Trophoblast cell (in vitro differentiated cells and primary cell): ENCODE measurements at places on chromosomes 12 and 14.
A peak's percentile ranks its signal among the peaks of the same experiment; 100 is the strongest.

- DNase-seq = no peak
These were observed 68.8 kb downstream of the PPP2R5C start for GRCh38 chr14:101830271-101830670.

GRCh38 chr12:2336409-2336829 is 283.6 kb downstream of the CACNA1C start:
- DNase-seq = peak; percentile 74

DNA sequence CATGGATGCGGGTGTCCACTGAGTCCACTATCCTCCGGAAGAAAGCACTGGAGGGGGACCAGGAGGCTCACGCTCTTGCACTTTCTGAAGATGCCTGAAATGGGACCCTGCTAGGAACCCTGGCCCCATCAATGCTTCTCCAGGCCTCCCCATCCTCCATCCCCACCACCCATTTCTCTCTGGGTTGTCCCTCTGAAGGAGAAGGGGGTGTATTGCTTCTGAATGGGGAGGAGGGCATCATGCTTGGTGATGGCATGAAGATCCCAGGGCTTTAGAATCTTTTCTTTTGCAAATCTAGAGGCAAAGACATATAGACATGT is 681 bp upstream of the JPH4 start:
- no peak for DNase-seq

DNA sequence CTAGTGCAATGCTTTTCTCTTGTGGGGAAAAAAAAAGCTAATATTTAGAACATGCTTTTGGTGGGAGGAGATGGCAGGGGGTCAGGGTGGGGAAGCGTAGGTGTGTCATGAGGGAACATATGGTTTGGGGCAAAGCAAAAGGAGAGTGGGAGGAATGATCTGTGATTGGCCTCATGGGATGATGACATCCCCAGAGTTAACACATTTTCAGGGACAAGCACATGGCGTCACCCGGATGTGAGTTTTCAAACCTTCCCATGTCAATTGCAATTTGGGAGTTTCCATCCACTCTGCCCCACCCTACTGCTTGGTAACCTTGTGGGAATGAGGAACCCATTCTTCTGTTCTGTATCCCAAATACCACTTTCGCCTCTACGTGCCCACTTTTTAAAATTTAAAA is 164.2 kb downstream of the SSPN start:
- no peak for DNase-seq

- DNase-seq = no peak
These were observed 93.9 kb downstream of the DACT1 start for GRCh38 chr14:58731465-58732293.

DNA sequence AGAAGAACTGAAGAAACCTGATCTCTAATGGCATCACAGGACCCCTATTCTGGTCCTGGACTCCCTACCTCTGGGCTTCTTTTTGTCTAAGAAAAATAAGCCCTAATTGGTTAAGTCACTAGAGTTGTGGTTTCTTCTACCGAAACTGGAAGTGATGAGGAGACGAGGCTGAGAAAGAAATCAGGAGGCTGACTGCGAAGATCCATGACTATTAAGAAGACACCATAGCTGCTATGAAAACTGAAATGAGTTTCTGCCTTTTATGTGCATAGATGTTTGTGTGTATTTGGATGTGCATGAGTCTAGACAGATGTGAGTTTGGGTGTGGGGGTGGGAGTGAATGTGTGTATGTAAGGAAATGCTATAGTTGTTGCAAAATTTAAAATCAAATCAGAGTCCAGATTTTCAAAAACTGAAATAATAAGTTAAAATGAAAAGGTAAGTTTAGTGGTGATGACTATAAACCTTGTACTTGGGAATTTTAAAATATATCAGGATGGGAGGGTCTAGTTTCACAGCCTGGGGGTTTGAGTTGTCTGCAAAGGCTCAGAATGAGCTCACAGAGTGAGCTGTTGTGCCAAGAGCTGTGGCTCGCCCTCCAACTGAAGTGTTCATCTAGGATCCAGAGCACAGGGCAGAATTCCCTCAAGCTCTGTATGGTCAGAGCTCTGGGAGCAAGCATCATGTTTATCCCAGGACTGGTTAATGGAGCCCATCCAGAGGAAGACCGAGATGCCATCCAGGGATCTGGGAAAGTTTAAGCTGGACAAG is 94.9 kb downstream of the VCPKMT start:
- DNase-seq = no peak

DNA sequence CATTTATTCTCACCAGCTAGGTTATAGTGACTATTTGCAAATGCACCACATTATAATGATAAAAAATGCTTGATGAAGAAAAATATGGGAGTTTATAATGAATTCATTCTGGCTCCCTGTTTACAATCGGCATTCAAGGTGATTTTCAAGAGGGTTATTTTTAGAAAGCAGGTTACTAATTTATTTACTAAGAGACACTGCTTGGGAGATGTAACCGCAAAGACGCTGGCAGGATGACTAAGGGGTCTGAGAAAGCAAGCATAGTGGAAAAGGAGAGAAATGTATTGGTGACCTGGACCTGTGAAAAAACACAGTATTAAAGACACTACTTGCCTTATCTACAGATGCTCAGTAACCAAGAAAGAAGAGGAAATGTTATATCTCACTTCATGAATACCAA is 13.3 kb upstream of the PITPNM2 start:
- no peak for DNase-seq

DNA sequence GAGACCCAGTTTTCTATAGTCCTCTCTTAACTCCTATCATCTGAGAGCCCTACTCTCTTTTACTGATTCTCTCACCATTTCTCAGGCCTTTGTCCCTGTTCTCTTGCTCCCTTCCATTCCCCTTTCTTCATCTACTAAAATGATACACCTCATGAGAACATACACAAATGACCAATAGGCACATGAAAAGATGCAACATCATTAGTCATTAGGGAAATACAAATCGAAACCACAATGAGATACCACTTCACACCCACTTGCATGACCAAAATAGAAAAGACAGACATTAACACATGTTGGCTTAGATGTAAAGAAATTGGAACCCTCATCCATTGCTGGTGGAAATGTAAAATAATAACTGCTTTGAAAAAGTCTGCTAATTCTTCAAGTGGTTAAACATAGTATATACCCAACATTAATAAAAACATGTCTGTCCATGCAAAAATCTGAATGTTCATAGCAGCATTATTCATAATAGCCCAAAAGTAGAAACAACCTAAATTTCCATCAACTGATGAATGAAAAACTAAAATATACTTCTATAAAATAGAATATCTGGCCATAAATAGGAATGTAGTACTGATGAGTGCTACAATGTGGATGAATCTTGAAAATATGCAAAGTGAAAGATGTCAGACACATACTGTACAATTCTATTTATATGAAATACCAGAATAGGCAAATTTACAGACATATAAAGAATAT is 66.0 kb downstream of the DENND5B start:
- DNase-seq = no peak

DNA sequence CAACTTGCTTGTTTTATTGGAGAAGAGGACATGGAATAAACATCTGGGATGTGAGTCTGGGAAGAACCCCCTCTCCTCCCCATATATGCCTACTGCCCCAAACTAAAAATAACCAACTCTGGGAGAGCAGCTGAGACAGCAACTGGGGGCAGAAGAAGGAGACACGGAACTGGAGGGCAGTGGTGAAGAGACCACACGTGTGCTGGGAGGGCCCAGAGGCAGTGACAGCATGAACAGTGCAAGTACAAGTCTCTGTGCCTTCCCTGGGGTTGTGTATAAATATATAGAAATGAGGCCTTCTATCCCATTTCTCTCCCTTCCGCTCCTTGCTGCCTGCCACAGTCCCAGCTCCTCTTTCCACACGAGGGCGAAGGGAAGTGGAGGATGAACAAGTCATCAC is 4.0 kb upstream of the KRT73 start:
- DNase-seq = no peak

DNA sequence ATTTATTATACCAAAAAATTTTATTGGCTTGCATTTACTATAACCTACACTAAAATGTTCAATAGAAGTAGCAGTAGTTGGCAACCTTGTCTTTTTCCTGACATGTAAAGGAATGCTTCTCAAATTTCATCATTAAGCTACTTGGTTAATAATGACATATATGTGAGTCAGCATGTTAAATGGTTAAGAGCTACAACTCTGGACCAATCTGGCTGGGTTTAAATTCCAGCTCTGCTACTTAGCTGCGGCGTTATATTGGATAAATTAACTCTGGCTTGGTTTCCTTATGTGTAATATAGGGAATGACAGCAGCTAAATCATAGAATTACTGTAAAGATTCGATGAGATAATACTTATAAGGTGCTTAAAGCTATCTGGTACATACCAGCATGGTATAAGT is 53.7 kb upstream of the OTOGL start:
- DNase-seq = no peak

DNA sequence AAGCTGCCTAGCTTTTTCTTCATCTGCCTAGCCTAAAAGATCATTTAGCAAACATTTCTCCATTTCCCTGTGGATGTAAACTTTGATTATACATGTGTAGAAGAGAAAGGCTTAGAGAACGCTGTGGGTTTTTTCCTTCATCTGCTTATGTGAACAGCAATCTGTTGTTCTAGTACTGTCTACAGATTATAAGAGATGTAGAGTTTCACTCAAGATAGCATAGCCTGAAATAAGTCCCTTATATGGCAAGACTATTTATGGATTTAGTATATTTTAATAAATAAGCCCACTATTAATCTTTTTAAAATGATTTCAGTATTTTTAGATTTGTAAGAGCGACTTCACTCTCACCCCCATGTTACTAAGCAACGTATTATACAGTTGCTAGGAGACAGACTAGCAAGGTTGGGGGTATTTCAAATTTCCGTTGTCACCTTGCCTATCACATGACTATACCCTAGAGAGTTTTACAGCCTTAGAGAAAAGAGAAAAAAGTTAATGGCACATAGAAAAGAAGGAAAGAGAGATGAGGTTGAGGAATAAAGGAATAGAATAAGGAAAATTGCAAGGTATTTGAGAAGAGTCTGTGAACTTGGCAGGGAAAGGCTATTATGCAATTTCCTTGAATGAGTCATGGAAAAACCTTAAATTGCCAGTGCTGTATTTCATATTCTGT is 12.2 kb upstream of the TUBA1A start:
- peak; percentile 10 for DNase-seq

- DNase-seq = no peak
These were observed 2.6 kb downstream of the DTX1 start for GRCh38 chr12:113059071-113059595.

DNA sequence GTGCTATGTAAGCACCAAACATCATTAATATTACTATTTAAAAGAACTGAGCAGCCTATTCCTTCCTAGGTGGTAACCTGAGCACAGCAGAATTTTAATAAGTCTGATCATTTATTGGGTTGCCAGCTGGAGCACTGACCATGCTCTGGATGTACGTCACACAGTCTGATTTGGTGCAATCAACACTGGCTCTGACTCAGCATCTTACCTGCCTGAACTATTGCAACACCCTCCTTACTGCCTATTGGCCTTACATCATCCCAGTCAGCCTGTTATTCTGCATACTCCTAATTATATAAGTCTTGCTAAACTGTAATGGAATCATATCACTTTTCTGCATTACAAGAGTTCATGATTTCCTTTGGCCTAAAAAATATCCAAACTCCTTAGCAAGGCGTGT is 149.7 kb downstream of the PTPRO start:
- peak; percentile 73 for DNase-seq

DNA sequence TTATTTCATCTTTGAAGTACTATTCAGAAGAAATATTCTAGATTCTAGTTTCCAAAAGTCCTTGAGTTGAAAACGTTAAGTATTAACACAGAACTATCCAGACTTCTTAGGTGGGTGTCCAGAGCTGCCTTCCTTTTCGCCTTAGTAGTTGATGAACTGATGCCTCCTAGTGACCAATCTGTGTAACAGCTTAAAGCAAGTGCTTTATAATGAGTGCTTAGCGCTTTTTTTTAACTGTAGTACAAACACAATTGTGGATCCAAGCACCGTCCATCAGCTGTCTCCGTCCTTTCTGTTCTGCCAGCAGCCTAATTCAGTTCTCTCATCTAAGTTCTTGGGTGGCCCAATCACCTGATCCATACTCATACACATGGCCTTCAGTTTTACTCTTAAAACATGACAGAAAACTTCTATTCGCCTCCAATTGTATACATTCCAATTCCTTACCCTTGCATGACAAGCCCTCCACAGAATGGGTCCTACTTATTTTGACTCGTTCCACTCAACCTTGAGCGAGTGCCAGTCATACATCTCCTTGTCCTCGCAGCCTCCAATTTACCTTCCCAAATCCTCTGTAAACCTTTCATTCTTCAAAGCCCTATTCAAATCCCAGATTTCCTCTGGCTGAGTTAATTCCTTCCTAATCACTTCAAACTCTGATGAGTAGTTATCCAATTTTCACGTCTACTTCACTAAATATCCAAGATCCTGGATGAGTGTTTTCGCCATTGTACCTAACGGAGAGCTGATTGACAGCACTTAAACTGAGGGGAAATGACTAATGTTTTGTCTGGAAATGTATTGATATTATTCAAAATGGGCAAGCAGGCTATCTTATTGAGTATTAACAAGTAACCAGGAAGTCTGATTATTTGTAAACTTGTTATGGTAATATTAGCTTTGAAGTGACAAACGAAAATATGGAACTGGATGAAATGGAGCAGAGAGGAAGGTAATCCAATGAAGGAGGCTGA is 5.8 kb upstream of the PHLDA1 start:
- DNase-seq = peak; percentile 37

- no peak for DNase-seq
These were observed 570.6 kb upstream of the STXBP6 start for GRCh38 chr14:25620515-25620914.

GRCh38 chr12:69238589-69239351 is 599 bp upstream of the CPSF6 start:
- DNase-seq = no peak

GRCh38 chr14:55107766-55108554 is 21.1 kb upstream of the LGALS3 start:
- DNase-seq = peak; percentile 71

DNA sequence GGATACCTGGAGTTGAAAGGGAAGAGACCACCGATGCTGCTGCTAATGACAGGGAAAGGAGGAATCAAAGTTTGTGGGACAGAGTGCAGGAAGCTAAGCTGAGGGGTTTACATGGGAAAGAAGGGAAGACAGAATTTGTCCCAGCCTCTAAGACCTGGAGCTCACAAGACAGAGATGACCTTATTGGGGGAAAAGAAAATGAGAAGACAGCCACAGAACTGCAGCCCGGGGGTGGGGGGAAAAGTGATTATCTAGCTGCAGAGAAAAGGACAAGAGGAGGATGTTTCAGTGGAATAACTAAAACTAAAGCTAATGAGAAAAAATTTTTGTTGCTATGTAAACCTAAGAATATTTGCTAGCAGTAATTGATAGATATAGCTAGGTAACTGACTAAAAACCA is 30.7 kb downstream of the NDUFA12 start:
- DNase-seq = no peak

- peak; percentile 95 for DNase-seq
These were observed 1.8 kb upstream of the RAB5B start for GRCh38 chr12:55972042-55972441.
